Inflammatory macrophage (primary cell): ENCODE measurements at places on chromosomes 1 and 21.

DNA sequence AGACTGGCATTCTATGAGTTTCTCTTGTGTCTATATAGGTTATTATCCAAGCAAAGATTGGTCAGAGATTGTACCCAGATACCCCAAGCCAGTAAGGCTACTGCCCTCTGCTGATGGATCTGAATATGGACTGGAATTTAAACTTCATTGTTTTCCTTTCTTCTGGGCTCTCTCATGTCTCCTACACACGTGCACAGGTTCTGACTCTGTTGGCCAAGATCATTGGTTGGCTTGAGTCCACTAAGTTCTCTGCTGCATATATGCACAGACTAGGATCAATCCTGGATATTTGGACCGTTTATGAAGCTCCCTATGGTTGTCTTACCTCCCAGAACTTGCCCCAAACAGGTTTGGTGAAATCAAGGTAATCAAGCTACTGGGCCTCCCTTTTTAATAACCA is 69.7 kb downstream of the CC2D1B start:
- DNase-seq: peak; percentile 48

DNA sequence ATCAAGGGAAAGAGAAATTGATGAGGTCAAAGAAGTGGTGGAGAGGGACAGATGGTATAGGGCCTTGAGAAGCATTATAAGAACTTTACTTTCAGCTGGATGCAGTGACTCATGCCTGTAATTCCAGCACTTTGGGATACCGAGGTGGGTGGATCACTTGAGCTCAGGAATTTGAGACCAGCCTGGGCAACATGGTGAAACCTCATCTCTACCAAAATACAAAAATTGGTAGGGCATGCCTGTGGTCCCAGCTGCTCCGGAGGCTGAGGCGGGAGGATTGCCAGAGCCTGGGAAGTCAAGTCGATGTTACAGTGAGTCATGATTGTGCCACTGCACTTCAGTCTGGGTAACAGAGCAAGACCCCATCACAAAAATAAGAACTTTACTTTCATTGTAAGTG is 5.7 kb downstream of the TMEM50A start:
- no peak for DNase-seq

DNA sequence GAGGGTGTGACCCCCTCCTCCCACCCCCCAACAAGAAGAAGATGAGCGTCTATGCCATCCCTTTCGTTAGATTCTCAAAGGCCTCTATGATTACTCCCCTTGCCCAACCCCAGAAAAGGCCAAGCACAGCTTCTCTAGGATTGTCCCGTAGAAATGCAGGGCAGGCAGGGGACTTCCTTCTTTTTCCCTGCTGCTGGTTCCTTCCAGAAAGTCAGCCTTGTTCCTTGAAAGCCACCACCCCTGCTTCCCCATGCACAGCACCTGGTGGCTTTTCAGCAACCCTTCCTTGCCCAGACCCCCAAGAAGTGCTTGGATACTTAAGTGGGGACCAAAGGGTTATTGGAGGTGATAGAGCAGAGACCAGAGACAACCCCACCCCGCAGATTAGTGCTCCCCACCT is 75.1 kb downstream of the ARHGEF10L start:
- peak; percentile 47 for DNase-seq

DNA sequence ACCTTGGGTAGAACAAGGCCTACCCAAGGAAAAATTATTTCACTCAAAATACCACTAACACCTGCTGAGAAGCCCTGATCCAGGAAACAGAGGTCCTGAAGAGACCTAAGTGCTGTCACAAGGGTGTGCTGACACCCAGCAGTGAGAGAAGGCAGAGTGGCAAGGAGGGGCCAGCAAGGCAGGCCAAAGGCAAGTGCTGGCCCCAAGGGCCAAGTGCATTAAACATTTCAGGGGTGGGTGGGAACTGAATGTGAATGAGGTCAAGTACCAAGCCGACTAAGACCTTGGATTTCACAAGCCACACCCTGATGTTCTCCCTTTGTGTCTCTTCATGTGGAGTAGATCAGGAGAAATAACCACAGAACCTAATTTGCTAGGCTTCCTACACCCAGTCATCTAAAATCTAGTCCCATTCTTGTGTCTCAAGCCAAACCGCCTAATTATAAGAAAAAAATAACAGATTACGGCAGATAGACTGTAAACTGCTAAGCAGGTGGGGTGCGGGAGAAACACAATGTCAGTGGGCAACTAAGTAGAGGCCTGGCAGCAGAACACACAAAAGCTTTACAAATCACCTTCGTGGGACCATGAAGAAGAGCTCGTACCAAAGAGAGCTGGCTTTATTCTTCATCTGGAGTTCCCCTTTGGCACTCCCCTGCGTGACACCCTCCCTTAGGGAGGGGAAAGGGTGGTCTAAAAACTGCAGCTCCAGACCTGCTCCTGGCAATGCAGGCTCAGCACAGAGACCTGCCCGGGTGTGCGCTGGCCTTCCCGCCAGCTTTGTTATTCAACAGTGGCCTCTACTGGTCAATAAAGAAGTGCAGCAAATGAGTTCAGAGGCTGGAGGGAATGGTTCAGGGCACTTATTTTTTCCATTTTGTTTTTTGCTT is 8.7 kb downstream of the UBE2G2 start:
- peak; percentile 49 for DNase-seq

GRCh38 chr1:236140705-236141446 is 1.5 kb upstream of the GPR137B start:
- no peak for DNase-seq

GRCh38 chr21:31781737-31782136 is 49.8 kb upstream of the SCAF4 start:
- peak; percentile 74 for DNase-seq

- no peak for DNase-seq
Observed at GRCh38 chr1:29227511-29227910, 3.2 kb downstream of the MECR start.

- DNase-seq: peak; percentile 48
Observed at GRCh38 chr1:179251675-179252074, 22.2 kb upstream of the ABL2 start.

GRCh38 chr1:23897083-23897482 is 16.1 kb downstream of the CNR2 start:
- DNase-seq: peak; percentile 76

DNA sequence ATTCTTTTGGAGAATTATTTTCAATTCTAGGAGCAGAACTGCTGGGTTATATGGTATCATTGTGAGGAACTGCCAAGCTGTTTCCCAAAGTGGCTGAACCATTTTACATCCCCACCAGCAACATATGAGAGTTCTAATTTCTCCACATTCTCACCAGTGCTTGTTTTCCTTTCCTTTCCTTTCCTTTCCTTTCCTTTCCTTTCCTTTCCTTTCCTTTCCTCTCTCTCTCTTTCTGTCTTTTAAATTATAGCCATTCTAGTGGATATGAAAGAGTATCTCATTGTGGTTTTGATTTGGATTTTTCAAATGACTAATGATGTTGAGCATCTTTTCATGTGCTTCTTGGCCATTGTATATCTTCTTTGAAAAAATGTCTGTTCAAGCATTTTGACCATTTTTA is 45.3 kb downstream of the RUNX3 start:
- DNase-seq: no peak

DNA sequence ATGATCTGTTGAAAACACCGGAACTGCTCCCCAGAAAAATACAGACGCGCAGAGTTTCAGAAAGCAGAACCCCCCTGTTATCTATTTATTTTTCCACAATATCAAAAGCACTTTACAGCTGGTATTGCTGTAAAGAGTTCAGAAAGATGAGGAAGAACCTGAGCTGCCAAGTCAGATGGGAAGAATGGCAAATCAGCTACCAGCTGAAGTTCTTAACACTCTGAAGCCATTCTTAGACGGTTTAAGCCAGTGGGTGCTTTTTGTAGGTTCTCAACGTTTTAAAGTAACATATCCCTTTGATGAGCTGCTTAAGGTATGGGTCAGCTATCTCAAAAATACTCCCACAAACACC is 714 bp upstream of the AKIRIN1 start:
- DNase-seq: peak; percentile 37

- no peak for DNase-seq
Observed at GRCh38 chr1:185207980-185208602, 51.1 kb downstream of the SWT1 start.

DNA sequence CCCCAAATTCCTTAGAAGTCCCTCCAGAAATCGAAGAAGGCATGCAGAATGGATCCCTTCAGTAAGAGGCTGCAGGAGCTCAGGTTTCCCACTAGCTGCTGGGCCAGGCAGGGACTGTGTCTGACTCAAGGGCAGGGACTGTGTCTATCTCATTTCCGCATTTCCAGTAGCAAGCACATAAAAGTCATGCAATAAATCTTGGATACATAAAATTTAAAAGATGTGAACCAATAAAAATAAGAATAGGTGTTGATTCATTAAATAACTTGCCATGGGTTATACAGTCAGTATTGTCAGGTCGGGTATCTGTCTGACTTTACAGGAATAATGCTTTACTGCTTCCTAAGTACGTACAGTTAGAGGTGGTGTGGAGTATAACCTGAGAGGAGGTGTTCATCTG is 15.2 kb downstream of the PM20D1 start:
- no peak for DNase-seq

DNA sequence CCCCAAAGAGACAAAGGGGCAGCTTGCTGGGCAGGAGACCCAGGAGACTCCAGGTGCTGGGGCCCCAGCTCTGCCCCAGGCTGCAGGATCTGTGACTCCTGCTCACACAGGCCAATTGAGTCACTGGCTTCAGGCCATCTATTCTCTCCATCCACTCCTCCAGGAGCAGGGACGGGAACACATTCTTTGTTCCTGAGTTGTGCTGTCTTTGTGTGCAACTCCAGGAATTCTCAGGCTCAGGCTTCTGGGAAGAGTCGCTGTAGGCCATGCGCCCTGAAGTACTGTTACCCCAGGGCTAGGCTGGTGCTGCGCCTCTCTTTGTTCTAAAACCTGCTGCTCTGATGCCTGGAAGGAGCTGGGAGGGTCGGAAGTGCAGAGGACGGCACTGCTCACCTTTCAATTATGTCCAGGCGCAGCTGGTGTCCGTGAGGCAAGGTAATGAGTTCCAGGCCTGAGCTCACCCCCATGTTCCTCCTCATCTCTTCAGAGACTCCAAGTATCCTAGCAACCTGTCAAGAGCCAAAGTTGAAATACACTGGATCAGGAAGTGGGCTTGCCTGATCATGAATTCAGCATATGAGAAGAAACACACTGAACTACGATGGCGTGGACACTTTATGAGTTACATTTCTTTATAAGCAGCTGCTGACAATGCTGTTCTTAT is 105.9 kb downstream of the BCAR3 start:
- no peak for DNase-seq

DNA sequence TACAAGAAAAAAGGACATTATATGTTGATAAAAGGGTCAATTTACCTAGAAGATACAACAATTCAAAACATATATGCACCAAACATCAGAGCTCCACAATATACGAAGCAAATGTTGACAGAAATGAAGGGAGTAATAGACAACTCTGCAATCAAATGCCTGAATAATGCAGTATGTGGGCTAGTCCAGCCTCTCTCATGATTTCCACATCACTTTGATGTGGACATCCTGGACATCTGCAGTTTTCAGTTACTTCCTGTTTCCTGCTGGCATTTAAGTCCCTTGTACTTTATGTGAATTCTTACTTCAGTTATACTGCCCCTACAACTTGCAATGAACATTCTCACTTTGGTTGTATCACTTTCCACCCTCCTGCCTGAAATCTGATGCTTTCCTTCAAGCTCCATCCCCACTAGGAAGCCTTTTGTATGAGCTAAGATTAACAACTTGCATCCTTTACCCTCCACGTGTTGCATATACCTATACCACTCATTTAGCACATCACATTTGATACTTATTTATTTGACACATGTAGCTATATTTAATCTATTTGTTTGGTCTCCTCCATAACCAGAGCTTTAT is 36.7 kb downstream of the DISC1 start:
- DNase-seq: peak; percentile 93

- DNase-seq: no peak
Observed at GRCh38 chr1:61921435-61921834, 179.2 kb downstream of the PATJ start.

- DNase-seq: no peak
Observed at GRCh38 chr1:191629836-191630235, 528.4 kb upstream of the RGS18 start.

- no peak for DNase-seq
Observed at GRCh38 chr1:201310251-201310985, 27.1 kb downstream of the PKP1 start.

DNA sequence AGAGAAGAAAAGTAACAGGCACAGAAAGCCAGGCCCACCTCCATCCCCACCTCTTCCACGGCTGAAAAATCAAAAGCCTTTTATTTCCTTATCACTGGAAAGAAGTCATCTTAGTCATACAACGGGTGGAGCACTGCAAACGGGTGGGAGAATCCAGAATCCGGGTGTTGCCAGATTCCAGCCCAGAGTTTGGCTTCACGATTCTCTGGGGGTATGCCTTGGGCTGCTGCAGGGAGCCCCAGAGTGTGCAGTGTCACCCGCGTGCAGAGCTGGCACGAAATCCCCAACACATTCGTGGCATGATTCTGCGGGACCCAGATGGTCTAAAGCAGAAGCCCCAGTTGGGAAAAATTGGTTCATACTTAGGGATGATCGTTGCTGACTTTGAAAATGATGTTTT is 2.6 kb upstream of the NPPA start:
- no peak for DNase-seq

DNA sequence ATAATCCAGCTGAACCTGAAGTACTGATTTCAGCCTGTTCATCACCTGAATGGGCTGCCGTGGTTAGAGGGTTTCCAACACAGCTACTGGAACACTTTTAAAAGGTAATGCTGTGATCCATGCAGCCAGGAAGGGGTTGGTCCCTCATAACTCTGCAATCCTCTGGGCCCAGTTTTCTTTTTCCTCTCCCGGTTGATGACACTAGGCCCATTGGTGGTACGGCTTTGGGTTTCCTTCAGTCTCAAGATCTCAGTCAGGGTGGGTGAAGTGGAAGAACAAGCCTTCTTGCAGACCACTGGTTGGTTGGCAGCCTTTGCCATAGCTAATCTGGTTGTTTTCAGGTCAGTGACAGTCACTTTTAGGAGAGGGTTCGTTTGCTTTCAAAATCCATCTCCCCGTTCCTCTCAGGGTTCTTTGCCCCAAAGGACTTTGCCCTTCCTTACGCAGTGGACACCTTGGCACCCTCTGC is 502 bp upstream of the SLC35A3 start:
- no peak for DNase-seq

DNA sequence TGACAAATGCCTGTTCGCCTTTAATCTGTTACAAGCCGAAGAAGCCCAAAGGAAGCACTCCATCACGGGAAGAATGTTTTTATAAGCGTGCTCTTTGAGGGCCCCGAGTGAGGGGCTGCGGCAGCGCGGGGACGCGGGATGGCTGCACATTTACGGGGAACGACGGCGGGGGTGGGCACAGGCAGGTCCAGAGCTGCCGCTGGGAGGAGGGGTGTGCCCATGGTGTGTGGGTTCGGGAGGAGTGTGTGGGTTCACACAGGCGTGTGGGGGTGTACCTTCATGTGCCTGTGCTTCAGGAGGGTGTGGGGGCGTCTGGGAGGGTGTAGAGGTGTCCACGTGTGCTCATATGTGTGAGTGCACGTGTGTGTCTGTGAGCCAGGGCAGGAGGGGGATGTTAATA is 155.9 kb upstream of the ZC3H12A start:
- no peak for DNase-seq

- DNase-seq: no peak
Observed at GRCh38 chr1:15838721-15839120, 8.8 kb upstream of the SPEN start.
